Uterus (tissue), 4 donors: ENCODE measurements at places on chromosomes 4 and X. TPM values are rescaled to one million over a fixed set of nuclear protein-coding genes. Genes with fewer than 3 reads are reported as not detected.

DNA sequence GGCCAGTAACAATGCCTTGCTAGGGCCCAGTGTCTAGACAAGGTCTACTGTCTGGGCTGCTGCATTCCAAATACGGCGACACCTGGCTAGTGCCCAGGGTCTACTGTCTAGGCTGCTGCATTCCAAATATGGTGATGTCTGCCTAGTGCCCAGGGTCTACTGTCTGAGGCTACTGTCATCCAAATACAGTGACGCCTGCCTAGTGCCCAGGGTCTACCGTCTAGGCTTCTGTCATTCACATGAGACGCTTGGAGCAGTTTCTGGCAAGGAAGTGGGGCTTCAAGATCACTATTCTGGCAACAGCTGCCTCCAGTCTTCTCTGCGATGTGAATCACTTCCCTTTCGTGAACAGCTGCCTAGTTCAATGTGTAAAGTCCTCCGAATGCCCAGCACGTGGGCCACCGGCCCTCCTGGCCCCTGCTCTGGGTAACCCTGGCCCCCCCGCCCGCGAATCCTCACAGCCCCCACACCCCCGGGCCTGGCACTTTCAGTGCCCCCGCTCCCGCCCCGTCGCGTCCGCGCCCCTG is 12.7 kb downstream of the ACOX3 start:
- DNase-seq: no peak

DNA sequence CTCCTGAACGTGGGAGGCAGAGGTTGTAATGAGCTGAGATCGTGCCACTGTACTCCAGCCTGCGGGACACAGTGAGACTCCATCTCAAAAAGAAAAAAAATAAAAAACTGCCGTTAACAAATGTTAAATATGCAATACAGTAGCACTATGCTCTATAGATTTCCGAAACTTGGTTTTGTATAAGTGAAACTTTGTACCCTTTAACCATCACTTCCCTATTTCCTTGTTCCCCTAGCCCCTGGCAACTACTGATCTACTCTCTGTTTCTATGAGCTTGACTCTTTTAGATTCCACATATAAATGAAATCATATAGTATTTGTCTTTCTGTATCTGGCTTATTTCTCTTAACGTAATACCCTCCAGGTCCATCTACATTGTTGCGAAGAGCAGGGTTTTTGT is 74.1 kb downstream of the TAB3 start:
- DNase-seq: no peak

Gene HTN3
- not detected for total RNA-seq

Gene SPARCL1
- total RNA-seq: 1,223 TPM

Gene PAGE2
- not detected for total RNA-seq
